ENCODE measurements at places on chromosomes 2 and 18. TPM values are rescaled to one million over a fixed set of nuclear protein-coding genes. Genes with fewer than 3 reads are reported as not detected.
A peak's percentile ranks its signal among the peaks of the same experiment; 100 is the strongest.

- H3K27ac ChIP-seq, result no peak overlapping the region
- H3K4me3 ChIP-seq, result no peak overlapping the region
- H3K4me1 ChIP-seq, result no peaks in the 10 kb centered on the region
- no peak for DNase-seq
- H3K36me3 ChIP-seq, result peaks cover 37% of the 10 kb centered on the region
Measured at GRCh38 chr2:44310287-44310686, 35.0 kb downstream of the SLC3A1 start.

- H3K27ac ChIP-seq, result peak overlapping the region; percentile 88
- no peak for DNase-seq
- no peaks in the 10 kb centered on the region for H3K36me3 ChIP-seq
- no peaks in the 10 kb centered on the region for H3K27me3 ChIP-seq
Measured at GRCh38 chr2:69012310-69013141, 453 bp upstream of the ANTXR1 start.

DNA sequence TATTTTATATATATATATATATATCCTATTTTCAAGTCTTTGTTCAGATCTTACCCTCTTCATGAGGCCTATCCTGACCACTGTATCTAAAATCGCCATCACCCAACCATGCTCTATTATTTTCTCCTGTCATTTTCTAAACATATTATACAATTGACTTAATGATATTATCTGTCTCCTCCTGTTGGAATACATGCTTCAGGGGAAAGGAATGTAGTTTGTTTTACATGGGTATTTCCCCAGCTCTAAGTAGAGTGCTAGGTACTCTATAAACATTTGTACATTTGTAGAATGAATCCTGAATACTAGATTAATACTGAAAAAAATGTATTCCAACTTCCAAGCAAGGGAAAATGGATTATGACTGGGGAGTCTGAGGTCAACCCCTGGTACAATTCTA is 26.2 kb downstream of the TTC21B start:
- no peak for DNase-seq
- no peaks in the 10 kb centered on the region for H3K27me3 ChIP-seq
- H3K4me1 ChIP-seq, result no peaks in the 10 kb centered on the region
- peaks cover 36% of the 10 kb centered on the region for H3K36me3 ChIP-seq
- no peak overlapping the region for H3K4me3 ChIP-seq

- H3K27ac ChIP-seq, result no peak overlapping the region
- no peak overlapping the region for H3K4me3 ChIP-seq
- no peak for DNase-seq
- H3K27me3 ChIP-seq, result no peaks in the 10 kb centered on the region
- H3K36me3 ChIP-seq, result no peaks in the 10 kb centered on the region
Measured at GRCh38 chr2:68196120-68196716, 38.5 kb downstream of the PNO1 start.

DNA sequence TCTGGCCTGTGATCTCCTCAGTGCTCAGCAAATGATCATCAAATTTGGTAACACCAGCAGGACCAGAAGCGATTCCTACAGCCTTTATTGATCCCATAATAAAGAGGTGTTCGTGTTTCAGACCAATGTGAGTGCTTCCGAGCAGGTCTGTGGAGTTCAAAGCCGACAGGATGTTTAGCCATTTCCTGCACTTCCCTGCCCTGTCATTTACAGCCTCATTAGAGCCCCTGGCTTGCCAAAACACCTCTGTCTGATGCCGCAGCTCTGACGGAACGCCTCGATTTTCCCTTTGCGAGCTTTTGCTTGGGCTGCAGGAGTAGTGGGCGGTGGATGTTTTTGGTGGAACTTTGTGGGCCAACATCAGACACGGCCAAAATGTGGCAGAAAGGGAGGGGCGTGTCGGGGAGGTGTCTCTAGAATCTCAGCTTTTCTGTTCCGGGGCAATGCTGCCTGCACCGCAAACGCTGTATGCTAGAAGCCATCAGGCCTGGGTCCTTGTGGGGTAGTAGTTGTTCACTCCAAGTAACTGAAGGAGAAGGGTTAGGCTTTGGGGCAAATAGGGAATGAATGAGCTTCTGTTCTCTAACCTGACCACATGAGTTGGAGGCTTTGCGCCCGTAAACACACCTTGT is 26.1 kb upstream of the INHBB start:
- no peaks in the 10 kb centered on the region for H3K4me1 ChIP-seq
- DNase-seq, result no peak
- no peaks in the 10 kb centered on the region for H3K36me3 ChIP-seq
- H3K4me3 ChIP-seq, result no peak overlapping the region

- no peak overlapping the region for H3K4me3 ChIP-seq
- no peak overlapping the region for H3K27ac ChIP-seq
- peaks cover 23% of the 10 kb centered on the region for H3K4me1 ChIP-seq
- H3K27me3 ChIP-seq, result no peaks in the 10 kb centered on the region
Measured at GRCh38 chr2:71944806-71945602, 202.7 kb downstream of the CYP26B1 start.

DNA sequence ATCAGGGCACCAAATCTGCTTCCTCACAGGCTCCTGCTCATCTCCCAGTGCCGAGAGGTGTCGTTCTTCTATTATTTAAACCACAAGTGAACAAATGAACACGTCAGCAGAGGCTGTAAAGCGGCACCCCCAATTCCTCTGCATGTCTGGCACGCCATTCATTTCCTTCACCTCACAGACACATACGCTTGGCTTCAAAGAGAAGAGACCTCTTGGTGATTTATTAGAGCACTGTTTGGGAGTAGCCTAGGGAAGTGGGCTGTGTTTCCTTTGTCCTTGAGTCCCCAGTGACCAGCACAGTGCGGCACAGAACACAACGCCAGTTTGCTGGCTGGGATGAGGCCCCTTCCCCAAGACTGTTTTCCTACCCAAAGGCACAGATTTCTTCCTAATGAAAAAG is 184.3 kb upstream of the REV1 start:
- H3K4me3 ChIP-seq, result no peak overlapping the region
- no peaks in the 10 kb centered on the region for H3K36me3 ChIP-seq
- no peak overlapping the region for H3K27ac ChIP-seq

DNA sequence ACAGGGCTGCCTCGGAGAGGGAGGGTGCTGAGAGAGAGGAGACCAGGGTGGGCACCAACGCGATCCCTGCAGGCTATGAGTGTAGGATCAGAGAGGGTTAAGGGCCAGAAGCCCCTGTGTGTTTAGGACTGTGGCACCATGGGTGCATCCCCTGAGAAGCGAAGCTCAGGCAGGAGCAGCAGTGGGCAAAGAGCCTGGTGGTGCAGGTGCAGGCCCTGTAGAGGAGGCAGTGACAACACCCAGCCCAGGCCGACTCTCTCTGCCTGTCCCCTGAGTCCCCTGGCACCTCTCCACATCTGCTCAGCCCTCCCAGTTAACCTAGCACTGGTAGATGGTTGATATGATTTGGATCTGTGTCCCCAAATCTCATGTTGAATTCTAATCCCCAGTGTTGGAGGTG is 139.8 kb downstream of the RNF152 start:
- H3K36me3 ChIP-seq, result no peaks in the 10 kb centered on the region
- H3K27ac ChIP-seq, result no peak overlapping the region
- no peaks in the 10 kb centered on the region for H3K4me1 ChIP-seq

DNA sequence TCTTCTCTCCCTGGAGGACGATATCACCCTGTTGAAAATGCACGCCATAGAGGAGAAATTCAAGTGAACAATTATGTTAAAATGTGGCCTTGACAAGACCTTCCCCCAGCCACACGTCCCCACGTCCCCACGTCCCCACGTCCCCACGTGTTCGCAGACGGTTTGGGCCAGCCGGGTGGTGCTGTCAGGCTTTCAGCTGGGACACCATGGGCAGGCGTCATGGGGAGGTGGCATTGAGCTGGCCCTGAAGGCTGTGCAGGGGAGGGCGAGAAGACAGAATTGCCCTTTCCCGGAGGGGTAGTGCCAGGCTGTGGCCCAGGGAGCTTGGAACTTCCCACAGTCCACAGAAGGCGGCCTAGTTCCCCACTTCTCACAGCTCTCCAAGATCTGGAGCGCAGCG is 240.7 kb upstream of the RAB6C start:
- no peaks in the 10 kb centered on the region for H3K4me1 ChIP-seq
- no peak for DNase-seq
- no peak overlapping the region for H3K27ac ChIP-seq
- H3K4me3 ChIP-seq, result no peak overlapping the region

GRCh38 chr2:23988371-23988770 is 21.5 kb upstream of the MFSD2B start:
- H3K4me1 ChIP-seq, result no peaks in the 10 kb centered on the region
- no peak overlapping the region for H3K27ac ChIP-seq
- no peaks in the 10 kb centered on the region for H3K27me3 ChIP-seq
- peaks cover 20% of the 10 kb centered on the region for H3K36me3 ChIP-seq

Gene TNS1
- total RNA-seq, result 2,296 TPM

Gene PAX3
- not detected for total RNA-seq

Gene CNNM4
- total RNA-seq, result 6.5 TPM

Gene MRO
- 6.3 TPM for total RNA-seq

Gene AKAIN1
- total RNA-seq, result not detected

All from thoracic aorta (tissue), 2 donors.